Mesenteric fat pad (tissue), 1 donor: ENCODE measurements at places on chromosomes 12 and 14.

GRCh38 chr14:21680072-21680471, 6.5 kb upstream of the OR4E1 start:
- DNase-seq: no peak

DNA sequence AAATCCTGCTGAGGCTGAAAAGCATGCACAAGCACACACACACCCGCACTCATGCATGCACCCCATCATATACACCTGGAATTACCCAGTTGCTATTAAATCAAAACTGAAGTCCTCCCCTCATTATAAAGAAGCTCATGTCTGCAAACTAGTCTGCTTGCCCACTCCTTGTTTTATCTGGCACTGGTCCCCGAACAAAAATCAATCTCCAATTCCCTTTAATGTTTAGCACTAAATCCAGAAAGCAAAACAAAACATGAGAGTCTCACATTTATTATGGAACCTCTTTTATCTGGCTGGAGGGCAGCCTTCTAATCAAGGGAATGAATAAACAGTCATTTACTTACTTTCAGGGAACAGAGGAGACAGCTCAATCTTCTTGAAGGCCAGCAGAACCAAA, 1093.4 kb upstream of the FLRT2 start:
- DNase-seq: no peak

- no peak for DNase-seq
These were observed 1.7 kb upstream of the RBM23 start for GRCh38 chr14:22920697-22921096.

- DNase-seq: no peak
These were observed 2.6 kb downstream of the POMT2 start for GRCh38 chr14:77318006-77318553.

DNA sequence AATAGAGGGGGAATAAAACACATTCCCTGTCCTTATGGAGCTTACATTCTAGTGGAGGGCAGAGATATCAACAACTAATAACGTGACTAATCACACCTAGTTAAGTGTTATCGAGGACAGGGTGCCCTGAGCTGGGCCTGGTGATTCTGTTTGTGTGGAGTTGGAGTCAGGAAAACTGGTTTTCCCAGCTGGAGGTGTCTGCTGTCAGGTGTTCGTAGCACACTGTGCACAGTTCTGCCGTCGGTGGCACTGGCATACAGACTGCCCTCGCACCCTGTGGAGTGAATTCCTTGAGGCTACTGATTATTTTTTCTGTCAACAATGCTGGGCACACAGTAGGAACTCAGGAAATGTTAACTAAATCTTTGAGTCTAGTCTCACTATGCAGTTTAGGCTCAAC, 900 bp upstream of the MTERF2 start:
- DNase-seq: no peak

GRCh38 chr12:50927356-50927755, 25.0 kb upstream of the HIGD1C start:
- no peak for DNase-seq

GRCh38 chr12:64457032-64457431, 5.1 kb downstream of the TBK1 start:
- DNase-seq: no peak

DNA sequence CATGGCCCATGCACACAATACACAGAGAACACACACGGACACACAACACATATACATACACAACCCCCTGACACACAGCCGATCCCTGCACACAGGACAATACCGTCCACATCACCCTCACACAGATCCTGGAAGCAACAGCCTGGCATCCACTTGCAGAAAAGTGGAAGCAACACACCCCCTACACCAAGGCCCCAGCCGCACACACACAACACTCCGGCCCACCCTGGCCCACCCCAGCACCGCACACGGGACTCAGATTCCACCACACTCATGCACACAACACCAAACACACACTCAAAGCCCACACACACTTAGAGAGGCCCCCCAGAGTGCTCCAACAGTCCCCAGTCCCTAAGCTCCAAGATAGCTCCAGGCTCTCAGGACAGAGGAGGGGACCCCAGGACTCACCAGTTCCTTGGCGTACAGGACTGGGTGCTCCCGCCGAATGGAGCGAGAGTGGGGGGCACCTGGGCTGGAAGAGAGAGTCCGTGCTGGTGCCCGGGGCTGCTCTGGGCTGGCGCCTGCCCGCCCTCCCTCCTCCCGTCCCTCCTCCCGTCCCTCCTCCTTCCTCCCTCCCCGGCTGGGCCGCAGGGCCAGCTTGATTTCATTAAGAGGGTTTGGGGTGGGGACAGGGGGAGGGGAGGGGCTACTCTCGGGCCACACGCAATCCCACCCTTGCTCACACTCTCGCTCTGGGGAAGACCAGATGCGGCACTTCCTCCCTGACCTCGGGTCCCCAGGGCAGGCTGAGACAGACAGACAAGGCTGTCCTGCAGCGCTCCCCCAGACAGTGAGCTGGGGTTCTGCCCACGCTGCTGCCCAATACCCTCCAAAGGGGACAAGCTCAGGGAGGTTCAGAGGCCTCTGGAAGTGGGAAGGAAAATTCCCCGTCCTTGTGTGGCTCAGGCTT, at the start of gene TMEM119:
TMEM119 (minus strand) TSS at position 526 of the 913 bp plus-strand sequence. CDS start 5,701 bp downstream, outside the sequence.
- no peak for DNase-seq

DNA sequence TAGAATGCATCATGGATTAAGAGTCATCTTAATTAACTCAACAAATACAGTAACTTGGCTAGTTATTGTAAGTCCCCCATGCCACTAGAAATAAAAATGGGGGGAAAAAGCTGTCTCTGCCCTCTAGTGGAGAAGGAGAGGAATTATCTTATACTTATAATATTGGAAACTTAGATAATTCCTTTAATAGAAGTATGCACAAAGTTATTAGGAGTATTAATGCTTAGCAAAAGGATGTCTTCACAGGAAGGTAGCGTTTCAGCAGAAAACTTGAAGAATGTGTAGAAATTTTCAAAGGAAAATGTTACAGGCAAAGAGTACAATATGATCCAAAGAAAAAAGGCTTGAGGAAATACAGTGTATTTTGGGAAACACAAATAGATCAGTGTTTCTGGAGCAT, 19.8 kb downstream of the OR5AU1 start:
- DNase-seq: no peak

DNA sequence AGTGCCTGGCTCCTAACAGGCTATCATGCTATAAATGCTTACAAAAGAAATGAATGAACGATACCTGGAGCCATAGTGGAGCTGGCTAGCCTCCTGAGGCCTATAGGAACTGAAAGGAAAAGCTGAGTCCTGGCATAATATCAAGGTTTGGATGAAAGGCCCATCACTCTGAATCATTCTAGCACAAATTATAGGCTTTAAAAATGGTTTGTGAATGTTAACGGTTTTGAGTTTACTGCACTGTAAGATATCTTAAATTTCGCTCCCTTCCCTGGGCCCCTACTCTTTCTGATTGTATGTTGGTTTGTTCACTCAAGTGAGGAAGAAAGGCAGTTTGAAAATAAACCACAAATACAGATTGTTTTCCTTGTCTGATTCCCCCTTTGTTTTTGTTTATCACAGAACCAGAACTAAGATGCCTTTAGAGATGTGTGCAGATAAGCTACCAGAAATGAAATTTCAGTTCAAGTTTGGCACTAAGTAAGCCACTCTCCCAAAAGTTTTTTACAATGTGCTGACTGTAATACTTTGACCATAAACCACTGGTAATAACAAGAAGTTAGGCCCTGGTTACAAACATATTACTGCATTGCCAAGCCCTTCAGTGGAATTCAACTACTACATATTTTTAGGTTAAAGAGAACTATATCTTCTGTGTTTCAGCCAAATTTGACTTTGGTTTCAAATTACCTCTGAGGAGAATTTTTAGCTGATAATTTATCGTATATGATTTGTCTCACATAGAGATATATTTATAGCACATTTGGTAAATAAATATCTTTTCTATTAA, 89.5 kb downstream of the ALX1 start:
- no peak for DNase-seq

GRCh38 chr12:110560048-110560447, 23.1 kb downstream of the PPTC7 start:
- DNase-seq: no peak

DNA sequence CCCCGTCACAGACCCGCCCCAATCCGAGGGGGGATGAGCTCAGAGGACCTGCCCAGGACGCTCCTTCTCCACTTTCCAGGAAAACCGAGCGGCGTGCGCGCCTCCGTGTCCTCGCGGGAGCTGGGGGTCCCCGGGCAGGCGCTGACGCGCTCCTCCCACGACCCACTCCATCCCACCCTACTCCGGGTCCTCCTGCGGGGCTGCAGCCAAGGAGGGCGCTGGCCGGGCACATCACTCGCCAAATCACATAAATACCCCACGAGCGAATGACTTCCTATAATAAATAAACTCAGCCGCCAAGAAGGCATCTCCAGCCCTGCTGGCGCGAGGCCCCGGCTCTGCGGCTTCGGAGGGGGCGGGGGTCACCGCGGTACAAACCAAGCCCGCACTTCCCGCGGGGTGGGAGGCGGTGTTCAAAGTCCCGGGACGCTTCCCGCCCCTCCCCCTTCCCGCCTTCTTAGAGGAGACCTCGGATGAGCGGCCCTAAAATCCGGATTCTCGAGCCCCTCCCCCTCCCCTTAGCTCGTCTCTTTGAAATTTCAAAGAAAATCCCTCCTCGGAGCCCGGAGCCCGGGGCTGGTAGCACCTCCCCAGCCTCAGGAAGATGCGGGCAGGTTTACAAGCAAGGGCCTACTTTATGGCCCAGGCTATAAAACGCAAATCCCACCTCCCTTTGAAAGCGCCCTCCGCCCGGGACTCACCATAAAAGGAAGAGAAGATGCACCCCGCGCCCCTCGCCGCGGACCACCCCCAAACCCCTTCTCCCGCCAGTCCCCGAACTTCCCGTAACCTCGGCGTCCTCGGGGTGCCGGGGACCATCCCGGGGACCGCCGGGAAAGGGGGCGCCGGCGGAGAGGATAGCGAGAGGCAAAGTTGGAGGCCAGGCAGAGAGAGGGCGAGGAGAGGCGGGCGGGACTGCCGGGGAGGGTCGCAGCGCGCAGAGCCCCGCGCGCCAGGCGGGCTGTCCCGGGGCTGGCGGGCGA, 712 bp upstream of the FZD10 start:
- peak; percentile 88 for DNase-seq

DNA sequence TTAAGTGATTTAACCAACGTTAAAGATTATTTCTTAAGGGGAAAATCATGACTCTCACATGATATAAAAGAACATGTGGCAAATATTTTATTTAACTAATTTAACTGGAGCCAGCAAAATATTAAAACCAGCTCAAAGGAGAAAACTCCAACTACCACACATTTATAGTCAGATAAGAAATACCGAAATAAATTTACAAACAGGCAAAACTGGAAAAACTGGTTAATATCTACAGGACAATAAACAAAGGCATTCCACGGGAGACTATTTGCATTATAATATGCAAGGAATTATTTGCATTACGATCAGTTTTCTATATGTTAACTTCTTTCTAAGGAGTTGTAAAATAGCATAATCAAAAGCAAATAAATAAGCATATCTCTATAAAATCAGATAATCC, 13.8 kb upstream of the BCL2L14 start:
- DNase-seq: no peak

GRCh38 chr12:118126119-118126757, 9.7 kb upstream of the PEBP1 start:
- no peak for DNase-seq

- DNase-seq: no peak
These were observed 1.8 kb downstream of the TBC1D30 start for GRCh38 chr12:64826234-64826633.

DNA sequence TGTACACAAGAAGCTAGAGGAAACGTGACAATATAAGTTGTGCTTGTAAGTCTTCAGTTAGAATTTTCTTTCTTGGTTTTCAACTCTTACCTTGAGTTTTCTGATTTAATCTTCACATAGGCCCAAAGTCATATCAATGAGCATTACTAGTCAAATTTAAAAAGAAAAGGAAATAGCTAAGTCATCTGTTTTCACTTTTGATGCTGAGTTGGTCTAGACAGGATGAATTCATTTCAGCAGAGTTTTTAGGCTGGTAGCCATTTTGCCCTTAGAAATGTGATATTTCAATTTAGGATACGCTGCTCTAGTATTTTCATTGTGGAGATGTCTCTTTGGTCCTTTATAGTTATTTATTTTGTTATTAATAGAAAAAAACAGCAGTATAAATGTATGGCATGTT, 44.6 kb upstream of the KRAS start:
- no peak for DNase-seq

GRCh38 chr12:8816448-8817050, 5.9 kb upstream of the A2ML1 start:
- DNase-seq: no peak

DNA sequence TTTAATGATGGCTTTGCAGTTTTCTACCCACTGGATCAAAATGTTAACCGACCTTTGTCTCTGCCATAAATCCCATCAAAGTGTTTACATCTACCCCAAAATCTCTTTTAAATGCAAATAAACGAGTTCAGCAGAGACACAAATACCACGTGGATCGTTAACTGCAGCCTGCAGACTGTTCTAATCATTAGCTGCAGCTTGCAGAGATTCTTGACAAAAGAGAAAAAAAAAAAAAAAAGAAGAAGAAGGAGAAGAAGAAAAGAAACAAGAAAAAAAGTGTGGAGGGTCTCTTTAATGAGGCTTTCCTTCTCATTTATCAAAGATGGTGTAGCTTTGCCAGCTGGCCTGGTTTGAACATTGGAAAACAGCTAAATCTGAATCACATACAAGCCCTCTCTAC, 275.7 kb downstream of the NEDD1 start:
- no peak for DNase-seq

DNA sequence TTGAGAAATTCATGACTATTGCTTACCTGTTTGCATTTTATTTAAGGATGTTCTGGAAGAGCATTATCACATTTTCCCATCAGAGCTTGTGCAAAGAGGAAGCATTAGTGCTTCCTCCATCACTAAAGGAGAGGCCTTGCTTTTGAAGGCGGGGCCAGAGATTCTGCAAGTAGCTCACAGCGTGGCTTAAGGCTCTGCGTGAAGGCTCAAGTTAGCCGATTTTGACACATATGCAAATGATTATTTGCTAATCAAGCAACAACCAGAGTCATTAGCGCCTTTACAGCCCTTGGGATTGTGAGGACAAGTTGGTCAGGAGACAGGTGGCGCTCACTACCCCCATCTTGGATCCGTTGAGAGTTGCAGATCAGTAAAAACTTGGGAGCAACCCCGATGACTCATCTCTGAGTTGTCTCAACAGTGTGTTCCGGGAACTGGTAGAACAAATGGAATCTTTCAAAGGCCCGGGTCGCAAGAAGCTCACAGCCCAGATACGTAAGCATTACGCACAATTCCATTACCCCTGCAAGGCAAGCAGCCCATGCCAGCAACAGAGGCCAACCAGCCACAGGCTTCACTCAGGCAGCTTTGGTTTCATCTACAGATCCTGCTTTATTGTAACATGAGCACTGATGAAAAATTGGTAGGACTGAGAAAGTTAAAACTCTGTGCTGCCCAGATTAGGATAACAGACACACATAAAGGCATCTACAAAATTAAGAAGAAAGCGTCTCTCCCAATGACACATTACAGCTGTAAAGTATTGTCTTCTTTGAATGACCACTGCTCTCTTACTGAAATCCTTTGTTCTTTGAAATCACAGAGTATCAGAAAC, 34.9 kb upstream of the SPTSSA start:
- peak; percentile 82 for DNase-seq

- no peak for DNase-seq
These were observed 181.7 kb downstream of the ADAMTS20 start for GRCh38 chr12:43370263-43370662.
